ENCODE measurements at places on chromosomes 3 and 15.

DNA sequence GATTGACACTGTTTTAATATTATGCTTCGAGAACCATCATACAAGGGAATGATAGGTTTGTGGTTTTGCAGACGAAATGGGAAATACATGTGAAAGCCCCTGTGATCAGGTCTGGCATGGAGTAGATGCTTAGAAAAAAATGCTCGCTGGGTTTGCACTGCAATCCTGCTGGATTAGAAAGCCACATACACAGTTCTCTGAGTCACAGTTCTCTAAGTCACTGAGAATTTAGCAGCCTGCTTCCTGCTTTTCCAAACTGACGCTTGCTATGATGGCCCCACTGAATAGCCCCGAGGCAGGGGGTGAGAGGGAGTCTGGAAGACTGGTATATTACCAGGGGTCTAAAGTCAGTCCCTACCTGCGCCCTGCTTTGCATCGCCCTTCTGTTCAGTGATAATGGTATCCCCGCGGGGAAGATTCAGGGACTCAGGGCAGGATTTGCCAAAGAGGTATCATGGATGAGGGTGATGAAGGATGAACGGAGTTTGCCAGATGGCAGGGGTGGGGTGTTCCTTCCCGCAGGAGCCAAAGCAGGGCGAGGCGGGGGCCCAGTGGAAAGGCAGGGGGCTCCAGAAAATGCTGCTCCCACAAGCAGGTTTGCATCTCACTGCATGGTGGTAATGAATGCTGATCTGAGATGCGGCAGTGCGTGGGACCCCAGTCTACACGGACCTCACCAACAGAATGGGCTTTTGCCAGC lies 82.3 kb downstream of the IQSEC1 start:
- DNase-seq: no peak

DNA sequence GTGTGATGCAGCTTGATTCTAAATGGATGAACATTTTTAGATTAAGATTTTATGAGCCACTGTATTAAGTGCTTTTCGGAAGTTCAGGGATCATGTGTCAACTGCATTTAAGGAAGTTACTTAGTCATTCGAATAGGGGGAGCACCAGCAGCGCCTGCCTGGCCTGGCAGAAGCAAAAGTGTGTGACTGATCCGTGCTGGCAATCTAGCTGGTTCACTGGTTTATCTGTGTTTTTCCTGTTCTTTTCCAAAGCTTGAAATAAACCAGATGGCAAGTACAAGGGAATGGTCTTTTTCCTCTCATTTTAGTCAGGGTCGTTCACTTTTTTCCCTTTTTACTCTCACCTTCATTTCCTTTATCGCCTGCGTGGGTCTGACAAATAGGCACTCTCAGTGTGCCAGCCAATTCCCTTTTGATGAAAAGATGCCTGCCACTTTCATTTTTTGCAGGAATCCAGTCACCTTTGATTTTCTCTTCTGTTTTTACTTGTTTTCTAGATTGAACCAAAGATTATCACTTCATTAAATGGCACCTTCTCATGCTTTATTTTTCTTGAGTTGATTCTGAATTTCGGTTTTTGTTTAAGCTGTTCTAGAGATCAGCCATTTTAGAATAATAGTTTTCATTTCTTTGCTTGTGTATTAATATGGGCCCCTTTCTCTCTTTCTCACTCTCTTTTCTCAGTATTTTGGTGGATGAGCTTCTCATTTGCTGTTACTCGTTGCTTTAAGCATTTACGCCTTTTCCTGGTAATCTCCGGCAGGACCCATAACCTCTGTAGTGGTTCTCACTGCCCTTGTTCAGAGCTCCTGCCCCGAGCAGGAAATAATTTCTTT lies 2.8 kb downstream of the ABHD2 start:
- DNase-seq: peak; percentile 62

- DNase-seq: no peak
Measured at GRCh38 chr3:189158034-189158433, 13.7 kb upstream of the TPRG1 start.

GRCh38 chr3:85003479-85003878 lies 44.7 kb downstream of the CADM2 start:
- DNase-seq: no peak

DNA sequence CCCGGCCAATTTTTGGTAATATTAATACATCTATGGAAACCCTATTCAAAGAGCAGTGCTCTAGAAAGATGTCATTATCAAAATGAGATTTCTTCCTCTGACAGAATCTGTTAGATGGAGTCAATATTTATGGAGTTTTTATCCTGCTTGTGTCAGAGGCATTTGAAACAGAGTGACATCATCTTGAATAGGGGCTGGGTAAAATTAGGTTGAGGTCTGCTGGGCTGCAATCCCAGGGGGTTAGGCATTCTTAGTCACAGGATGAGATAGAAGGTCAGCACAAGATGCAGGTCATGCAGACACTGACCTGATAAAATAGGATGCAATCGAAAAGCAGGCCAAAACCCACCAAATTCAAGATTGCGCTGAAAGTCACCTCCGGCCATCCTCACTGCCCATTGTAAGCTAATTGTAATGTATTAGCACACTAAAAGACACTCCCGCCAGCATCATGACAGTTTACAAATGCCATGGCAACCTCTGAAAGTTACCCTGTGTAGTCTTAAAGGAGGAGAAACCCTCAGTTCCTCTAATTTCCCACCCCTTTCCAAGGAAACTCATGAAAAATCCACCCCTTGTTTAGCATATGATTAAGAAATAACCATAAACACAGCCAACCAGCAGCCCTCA lies 27.3 kb upstream of the CCDC50 start:
- no peak for DNase-seq

DNA sequence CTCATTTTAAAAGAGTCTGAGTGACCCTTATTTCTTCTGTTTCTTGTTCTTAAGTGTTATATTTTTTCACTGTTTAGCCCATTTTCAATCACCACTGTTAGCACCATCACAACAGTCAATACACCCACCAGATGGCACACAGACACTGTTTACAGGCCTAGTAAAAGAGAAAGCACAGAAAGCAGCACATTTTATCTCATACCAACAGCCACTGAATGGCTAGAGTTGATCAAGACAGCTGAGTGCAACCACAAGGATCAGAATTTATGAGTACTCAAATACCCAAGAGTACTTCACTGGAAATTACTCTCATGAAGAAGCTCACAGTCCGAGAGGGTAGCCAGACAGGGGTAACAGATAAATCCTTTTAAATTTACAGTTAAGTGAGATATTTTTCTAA lies 127.0 kb downstream of the TFDP2 start:
- DNase-seq: no peak

- no peak for DNase-seq
Measured at GRCh38 chr3:47520756-47521155, 7.2 kb upstream of the ELP6 start.

GRCh38 chr3:129398803-129399144 lies 29.7 kb downstream of the EFCAB12 start:
- no peak for DNase-seq

- DNase-seq: no peak
Measured at GRCh38 chr15:83533410-83533962, 86.3 kb downstream of the SH3GL3 start.

- DNase-seq: no peak
Measured at GRCh38 chr15:48131324-48131723, 10.5 kb downstream of the SLC24A5 start.

- DNase-seq: peak; percentile 49
Measured at GRCh38 chr15:65791335-65792137, 557 bp downstream of the DENND4A start.
